Activated T-helper 9 cell treated with anti-CD3 and anti-CD28 coated beads, Interleukin-2, amount 50 U/mL, for 16 hours (primary cell): ENCODE measurements at places on chromosomes 3 and 15.

DNA sequence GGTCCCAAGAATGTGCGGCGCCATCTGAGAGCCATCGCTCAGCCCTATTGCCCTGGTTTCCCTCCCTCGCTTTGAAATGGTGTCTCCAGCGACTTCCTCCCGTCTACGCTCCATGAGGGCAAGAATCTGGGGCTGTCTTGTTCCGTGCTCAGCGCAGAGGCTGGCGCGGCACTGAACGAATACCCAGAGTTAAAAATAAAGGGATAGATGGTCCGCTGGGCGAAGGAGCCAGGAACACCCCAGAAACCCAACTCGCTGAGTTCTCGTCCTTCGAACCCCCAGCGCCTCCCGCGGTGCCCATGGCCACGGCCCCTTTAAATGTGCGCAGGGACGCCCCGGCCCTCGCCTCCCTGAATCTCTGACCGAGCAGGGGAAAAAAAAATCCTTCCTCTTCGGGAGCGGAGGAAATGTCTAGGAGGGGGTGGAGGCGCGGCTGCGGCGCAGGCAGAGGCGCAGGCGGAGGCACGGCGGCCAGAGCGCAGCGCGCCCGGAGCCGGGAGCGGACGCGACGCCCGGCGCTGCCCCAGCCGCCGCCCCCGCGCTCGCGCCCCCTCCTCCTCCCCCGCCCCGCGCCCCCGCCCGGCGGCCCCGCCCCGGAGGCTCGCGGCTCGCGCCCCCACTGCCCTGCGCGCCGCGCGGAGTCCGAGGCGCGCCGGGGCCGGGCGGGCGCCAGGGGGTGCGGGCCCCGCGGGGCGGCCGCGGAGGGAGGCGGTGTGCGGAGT lies 8.5 kb upstream of the FGD5 start:
- DNase-seq, result no peak

GRCh38 chr15:49507261-49507660 lies 84.2 kb downstream of the FGF7 start:
- DNase-seq, result no peak

GRCh38 chr3:98770261-98771039 lies 7.3 kb downstream of the ST3GAL6 start:
- DNase-seq, result no peak

DNA sequence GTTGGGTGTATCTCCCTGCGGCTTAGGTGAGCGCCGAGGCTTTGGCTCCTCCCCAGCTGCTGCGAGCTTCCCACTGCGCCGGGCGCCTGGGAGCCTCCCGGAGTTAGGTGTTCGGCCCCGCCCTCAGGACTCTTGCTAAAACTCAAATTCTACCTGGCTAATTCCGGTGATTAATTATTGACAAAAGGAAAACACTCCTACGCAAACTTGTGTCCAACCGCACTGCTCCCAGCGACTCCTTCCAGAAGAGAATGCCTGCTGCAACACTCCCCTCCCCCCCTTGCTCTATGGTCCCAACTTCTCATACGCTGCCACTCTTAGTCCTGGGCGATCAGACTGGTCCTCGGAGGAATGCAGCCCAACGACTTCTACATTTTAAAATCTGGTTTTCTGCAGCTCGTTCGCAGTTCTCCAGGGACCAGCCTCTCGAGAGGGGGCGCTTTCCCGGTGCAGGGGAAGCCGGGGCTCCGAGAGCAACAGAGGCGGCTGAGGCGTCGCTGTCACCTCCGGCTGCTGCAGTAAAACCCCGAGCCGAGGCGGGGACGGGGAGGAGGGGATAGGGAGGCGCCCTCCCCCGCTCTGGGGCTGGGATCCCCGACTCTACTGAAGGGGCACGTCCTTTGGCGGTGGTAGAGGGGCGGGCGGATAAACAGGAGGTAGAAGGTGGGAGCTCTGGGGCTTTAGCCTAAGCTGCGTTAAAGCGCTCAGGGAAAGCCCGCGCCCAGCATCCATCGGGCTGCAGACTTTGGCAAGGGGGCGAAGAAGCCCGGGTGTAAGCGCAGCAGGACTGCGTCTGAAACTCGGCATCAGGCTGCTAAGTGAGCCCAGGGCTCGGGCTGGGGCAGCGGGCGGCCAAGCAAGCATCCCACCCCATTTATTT lies at the start of gene SPTSSB:
SPTSSB (minus strand) TSS at position 77 of the 880 bp plus-strand sequence. CDS start 25,194 bp downstream, outside the sequence.
- peak; percentile 28 for DNase-seq

- DNase-seq, result no peak
Observed at GRCh38 chr3:194443901-194444300, 42.9 kb downstream of the ATP13A3 start.

GRCh38 chr15:85745023-85745422 lies 49.7 kb downstream of the KLHL25 start:
- DNase-seq, result no peak
